ENCODE measurements at places on chromosomes 1 and 21.

DNA sequence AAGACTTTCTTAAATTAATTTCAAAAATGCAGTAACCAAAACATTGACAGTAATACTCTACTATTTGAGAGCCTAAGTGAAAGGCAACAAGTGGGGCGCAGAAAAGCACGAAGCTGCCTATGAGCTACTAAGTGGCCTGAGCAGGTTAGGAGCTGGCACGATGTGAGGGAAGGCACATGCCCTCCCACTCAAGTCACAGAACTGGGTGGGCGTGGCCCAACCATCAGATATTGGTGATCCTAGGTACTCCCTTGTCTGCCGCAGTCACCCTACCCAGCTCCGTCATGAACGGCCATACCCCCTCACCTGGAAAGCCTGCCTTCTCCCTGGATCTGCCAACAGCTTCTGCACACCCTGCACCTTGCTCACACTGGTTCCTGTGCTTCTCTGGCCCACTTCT is 40.8 kb downstream of the SSBP3 start:
- H3K27me3 ChIP-seq, result no peaks in the 10 kb centered on the region
- peak overlapping the region; percentile 3 for H3K27ac ChIP-seq
- H3K36me3 ChIP-seq, result peaks cover 2% of the 10 kb centered on the region
- H3K4me1 ChIP-seq, result peaks cover 55% of the 10 kb centered on the region

DNA sequence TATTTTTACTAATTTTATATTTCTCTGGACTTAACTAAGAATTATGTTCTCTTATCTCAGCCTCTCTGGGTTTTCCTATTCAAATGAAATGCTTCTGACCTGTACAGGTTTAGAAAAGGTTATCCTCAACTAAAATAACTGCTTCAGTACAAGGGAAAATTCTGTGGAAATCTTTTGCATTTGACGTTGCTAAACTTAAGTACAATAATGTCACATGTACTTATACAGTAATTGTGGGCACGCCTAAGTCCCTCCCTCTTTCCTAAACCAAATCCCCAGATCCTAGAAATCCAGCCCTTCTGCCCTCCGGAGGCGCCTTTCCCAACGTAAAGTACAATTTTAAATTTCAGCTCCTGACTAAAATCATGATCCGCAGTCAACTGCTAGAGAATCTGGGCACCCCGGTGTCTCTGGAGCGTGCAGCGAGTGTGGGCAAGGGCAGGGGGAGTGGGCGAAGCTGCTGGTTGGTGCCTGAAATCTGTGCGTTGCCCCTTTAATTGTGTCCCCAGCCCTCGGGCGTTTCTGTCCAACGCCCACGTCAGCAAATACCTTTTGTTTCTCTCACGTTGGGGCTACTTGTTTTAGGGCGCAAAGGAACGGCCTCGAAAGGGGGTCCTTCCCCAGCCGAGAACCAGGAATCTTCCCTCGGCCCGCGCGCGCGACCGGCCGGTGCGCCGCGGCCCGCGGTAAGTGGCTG is at the start of gene ZBTB8A:
TSS of gene ZBTB8A (plus strand) at position 541 of the 697 bp plus-strand sequence. CDS start 53,505 bp downstream, outside the sequence.
- peaks cover 12% of the 10 kb centered on the region for H3K4me1 ChIP-seq
- peaks cover 5% of the 10 kb centered on the region for H3K36me3 ChIP-seq

- no peak overlapping the region for H3K27ac ChIP-seq
- no peak for DNase-seq
- no peak overlapping the region for H3K4me3 ChIP-seq
- H3K36me3 ChIP-seq, result no peaks in the 10 kb centered on the region
- peaks cover 11% of the 10 kb centered on the region for H3K4me1 ChIP-seq
These were observed 39.9 kb downstream of the TTC39A start for GRCh38 chr1:51290489-51290847.

DNA sequence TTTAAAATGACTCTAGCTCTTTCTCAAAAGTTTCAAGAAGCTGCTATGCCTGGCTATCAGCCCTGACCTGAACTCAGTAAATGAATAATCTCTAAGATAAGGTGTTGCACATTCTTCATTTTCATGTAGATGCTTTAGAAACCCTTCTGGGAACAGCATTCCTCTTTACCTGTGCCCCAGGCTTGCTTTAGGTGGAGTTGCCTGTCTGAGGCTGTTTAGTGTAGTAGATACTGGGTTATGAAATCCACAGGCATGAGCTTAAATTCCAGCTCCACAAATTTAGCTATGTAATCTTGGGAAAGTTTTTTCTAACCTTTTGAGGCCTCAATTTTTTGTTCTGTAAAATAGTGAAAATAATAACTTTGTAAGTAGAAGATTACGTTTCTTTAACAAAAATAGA is 41.6 kb downstream of the ATP6V1G3 start:
- no peak for DNase-seq
- H3K4me3 ChIP-seq, result no peak overlapping the region
- H3K4me1 ChIP-seq, result peaks cover 17% of the 10 kb centered on the region
- no peak overlapping the region for H3K27ac ChIP-seq

GRCh38 chr21:43884861-43885417 is 19.9 kb downstream of the AGPAT3 start:
- H3K36me3 ChIP-seq, result peaks cover 2% of the 10 kb centered on the region
- DNase-seq, result no peak
- no peaks in the 10 kb centered on the region for H3K27me3 ChIP-seq
- peak overlapping the region; percentile 43 for H3K4me3 ChIP-seq
- peaks cover 87% of the 10 kb centered on the region for H3K4me1 ChIP-seq

DNA sequence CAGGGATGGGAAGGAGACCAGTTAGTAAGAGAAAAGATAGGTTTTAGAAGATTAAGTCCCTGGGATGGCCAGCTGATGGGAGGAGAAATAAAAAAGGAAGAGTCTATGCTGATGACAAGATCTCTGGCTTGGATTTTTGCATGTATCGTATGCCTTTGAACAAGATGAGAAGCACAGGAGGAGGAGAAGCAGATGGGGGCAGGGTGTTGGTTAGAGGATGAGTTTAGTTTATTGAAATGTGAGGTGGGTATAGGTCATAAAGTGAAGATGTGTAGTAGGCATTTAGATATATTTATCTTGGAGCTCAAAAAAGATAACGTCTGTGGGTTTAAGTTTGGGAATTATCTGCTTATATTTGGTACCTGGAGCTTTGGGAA is 1.4 kb downstream of the TIPRL start:
- no peaks in the 10 kb centered on the region for H3K36me3 ChIP-seq
- H3K4me1 ChIP-seq, result peaks cover 13% of the 10 kb centered on the region
- no peak overlapping the region for H3K27ac ChIP-seq
- no peaks in the 10 kb centered on the region for H3K27me3 ChIP-seq
- no peak overlapping the region for H3K4me3 ChIP-seq
- DNase-seq, result peak; percentile 28

DNA sequence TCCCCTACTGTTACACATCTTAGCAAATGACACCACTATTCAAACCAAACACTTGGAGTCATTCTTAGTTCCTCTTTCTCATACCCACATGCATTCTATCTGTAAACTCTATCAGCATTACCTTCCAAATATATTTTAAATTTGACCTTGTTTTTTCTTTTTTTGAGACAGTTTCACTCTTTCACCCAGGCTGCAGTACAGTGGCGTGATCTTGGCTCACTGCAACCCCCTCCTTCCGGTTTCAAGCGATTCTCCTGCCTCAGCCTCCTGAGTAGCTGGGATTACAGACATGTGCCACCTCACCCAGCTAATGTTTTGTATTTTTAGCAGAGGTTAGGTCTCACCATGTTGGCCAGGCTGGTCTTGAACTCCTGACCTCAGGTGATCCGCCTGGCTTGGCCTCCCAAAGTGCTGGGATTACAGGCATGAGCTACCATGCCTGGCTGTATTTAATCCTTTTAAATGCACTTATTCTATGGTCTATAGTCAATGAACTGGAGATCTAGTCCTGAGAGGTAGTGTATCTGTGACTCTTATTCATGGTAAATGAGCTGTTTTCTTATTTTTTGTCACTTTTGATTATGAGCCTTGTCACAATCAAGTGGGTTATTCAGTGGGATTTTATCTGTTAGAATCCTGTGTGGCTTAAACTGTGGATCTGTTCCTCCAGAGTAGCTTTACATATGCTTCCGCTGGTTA is 73.1 kb downstream of the GATAD2B start:
- peak overlapping the region; percentile 91 for H3K27ac ChIP-seq
- H3K4me3 ChIP-seq, result peak overlapping the region; percentile 74
- no peaks in the 10 kb centered on the region for H3K27me3 ChIP-seq
- H3K36me3 ChIP-seq, result no peaks in the 10 kb centered on the region
- DNase-seq, result peak; percentile 19
- peaks cover 35% of the 10 kb centered on the region for H3K4me1 ChIP-seq

GRCh38 chr1:87508247-87508787 is 179.6 kb downstream of the LMO4 start:
- H3K27me3 ChIP-seq, result peaks cover 13% of the 10 kb centered on the region
- H3K27ac ChIP-seq, result no peak overlapping the region
- H3K4me1 ChIP-seq, result peaks cover 6% of the 10 kb centered on the region
- no peaks in the 10 kb centered on the region for H3K36me3 ChIP-seq
- DNase-seq, result no peak

DNA sequence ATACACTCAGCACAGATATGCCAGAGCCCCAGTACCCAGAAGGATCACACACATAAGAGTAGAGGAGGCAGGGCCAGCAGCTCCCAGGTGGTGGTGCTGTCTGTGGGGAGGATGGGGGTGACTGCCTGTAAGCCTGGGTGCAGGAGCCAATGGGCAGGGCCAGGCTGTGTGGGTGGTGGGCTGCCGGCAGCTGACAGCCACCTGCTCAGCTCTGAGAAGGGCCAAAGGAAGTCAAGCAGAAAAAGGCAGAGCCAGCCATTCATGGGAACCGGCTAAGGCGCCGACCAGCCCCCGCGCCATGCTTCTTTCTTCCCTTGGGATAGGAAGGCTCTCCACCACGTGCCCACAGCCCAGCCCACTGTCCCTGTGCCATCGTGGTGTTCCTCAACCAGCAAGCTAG is 14.1 kb downstream of the PIK3C2B start:
- H3K27ac ChIP-seq, result no peak overlapping the region
- H3K27me3 ChIP-seq, result no peaks in the 10 kb centered on the region
- no peak for DNase-seq
- no peak overlapping the region for H3K4me3 ChIP-seq
- no peaks in the 10 kb centered on the region for H3K36me3 ChIP-seq

- H3K27ac ChIP-seq, result no peak overlapping the region
- no peaks in the 10 kb centered on the region for H3K27me3 ChIP-seq
- H3K4me1 ChIP-seq, result no peaks in the 10 kb centered on the region
- no peaks in the 10 kb centered on the region for H3K36me3 ChIP-seq
These were observed 638.2 kb downstream of the AMY1C start for GRCh38 chr1:104387716-104388508.

- H3K4me3 ChIP-seq, result no peak overlapping the region
- H3K27ac ChIP-seq, result no peak overlapping the region
- H3K36me3 ChIP-seq, result no peaks in the 10 kb centered on the region
- no peaks in the 10 kb centered on the region for H3K4me1 ChIP-seq
- no peak for DNase-seq
These were observed 575.8 kb upstream of the B3GALT2 start for GRCh38 chr1:193762236-193762635.

DNA sequence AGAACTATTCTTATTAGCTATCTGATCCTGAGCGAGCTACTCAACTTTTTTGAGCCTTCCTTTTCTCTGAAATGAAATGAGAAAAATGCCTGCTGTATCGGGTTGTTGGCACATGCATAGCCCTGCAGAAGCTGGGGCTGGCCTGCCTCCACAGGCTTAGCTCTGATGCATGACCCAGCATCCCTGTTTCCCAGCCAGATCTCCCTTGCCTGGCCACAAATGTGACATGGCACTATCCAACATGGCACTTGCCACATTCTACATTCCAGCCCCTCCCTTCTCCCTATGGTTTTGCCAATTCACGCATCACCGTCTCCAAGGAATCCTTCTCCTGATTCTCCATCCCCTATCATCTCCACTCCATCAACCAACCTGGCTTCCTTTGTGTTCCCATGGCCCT is 13.8 kb downstream of the RNU5D-1 start:
- H3K36me3 ChIP-seq, result no peaks in the 10 kb centered on the region
- peak overlapping the region; percentile 54 for H3K4me3 ChIP-seq
- no peaks in the 10 kb centered on the region for H3K27me3 ChIP-seq
- H3K4me1 ChIP-seq, result peaks cover 68% of the 10 kb centered on the region
- DNase-seq, result no peak

DNA sequence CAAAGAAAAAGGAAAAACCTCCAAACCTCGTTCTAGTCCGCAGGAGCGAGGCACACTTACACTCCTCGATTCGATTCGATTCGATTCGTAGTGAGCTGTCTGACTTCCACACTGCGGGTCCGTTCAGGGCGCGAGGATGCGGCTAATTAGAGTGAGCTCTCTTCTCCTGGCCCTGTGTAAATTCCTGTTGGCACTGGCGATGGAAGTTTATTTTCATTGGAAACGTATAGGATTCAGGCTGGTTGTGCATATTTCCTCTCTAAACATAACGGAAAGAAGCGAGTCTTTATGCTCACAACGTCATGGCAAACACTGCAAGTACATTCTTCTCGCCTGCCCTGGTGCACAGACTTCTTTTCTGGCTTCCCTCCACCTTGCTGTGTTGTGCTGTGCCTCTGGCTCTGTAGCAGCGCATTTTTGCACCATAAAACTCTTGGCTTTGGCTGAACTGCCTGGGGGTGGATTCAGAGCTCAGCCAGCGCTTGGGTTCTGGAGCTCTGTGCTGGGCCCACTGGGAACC is 2.7 kb downstream of the HUNK start:
- H3K4me1 ChIP-seq, result peaks cover 7% of the 10 kb centered on the region
- no peak overlapping the region for H3K27ac ChIP-seq
- peaks cover 54% of the 10 kb centered on the region for H3K27me3 ChIP-seq

- no peak overlapping the region for H3K27ac ChIP-seq
- H3K4me3 ChIP-seq, result no peak overlapping the region
- no peaks in the 10 kb centered on the region for H3K4me1 ChIP-seq
- no peak for DNase-seq
- H3K27me3 ChIP-seq, result no peaks in the 10 kb centered on the region
- H3K36me3 ChIP-seq, result peaks cover 1% of the 10 kb centered on the region
These were observed 474.3 kb upstream of the TMPRSS15 start for GRCh38 chr21:18877917-18878316.

- H3K4me3 ChIP-seq, result no peak overlapping the region
- H3K36me3 ChIP-seq, result no peaks in the 10 kb centered on the region
- no peak for DNase-seq
These were observed 5.2 kb upstream of the C2CD2 start for GRCh38 chr21:41958886-41959563.

- no peaks in the 10 kb centered on the region for H3K27me3 ChIP-seq
- H3K4me3 ChIP-seq, result no peak overlapping the region
- H3K4me1 ChIP-seq, result peaks cover 4% of the 10 kb centered on the region
- H3K27ac ChIP-seq, result no peak overlapping the region
These were observed 27.3 kb downstream of the CDCP2 start for GRCh38 chr1:54125386-54126070.

DNA sequence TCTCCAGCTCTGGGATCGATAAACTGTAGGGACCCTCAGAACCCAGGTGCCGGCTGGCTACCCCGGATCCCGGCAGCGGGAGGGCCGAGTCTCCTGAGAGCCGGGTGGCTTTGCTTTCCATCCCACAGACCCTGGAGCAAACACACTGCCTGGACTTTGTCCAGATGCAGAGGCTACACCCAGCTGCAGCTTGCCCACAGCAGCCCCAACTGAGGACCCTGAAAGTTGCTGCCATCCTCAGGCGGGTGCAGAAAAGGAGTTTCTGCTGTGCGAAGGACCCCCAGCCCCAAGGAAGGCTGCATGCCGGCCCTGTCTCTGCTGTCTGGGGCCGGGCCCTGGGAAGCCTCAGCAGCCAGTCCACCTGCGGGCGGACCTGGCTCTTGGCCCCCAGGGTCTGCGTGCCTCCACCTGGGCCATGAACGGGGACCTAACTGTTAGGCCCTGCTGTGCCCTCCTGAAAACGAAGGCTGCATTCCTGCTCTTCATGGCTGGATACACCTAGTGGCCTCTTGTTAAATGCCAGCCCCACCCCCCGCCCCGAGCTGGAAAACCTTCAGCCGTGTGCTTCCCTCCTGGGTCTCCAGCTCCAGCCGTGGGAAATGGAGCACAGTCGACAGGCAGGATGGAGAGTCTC is 97.5 kb upstream of the ARHGEF16 start:
- no peaks in the 10 kb centered on the region for H3K4me1 ChIP-seq
- no peak for DNase-seq
- no peak overlapping the region for H3K27ac ChIP-seq
- H3K4me3 ChIP-seq, result no peak overlapping the region
- H3K36me3 ChIP-seq, result no peaks in the 10 kb centered on the region
- no peaks in the 10 kb centered on the region for H3K27me3 ChIP-seq

Data from activated T-cell treated with anti-CD3 and anti-CD28 coated beads, Interleukin-2, amount 50 U/mL, for 72 hours (primary cell).